ENCODE measurements at places on chromosomes 13 and 19.

DNA sequence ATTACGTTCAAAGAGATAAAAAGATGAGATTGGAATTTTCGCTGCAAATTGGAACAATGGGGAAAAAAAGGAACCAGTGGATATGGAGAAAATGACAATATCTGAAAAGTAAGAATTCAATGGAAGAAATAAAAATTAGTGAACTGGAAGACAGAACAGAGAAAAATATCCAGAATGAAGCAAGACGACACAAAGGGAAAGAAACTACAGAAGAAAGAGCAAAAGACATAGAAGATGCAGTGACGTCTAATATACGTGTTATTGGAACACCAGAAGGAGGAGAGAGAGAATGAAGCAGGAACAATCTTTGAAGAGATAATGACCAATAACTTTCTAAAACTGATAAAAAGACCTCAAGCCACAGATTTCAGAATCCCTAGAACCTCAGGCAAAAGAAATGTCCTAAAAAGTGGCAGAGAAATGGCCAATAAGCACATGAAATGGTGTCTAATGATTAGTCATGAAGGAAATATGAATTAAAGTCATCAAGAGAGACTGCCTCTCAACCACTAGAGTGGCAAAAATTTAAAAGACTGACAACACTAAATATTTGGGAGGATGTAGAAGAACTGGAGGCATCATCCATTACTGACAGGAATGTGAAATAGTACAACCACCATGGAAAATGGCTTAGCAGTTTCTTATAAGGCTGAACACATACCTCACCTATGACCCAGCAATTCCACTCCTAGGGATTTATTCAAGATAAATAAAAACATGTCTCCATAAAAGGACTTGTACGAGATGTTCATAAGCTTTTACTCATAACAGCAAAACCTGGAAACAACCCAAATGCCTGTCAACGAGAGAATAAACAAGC lies 56.5 kb downstream of the GADD45B start:
- no peak for DNase-seq

DNA sequence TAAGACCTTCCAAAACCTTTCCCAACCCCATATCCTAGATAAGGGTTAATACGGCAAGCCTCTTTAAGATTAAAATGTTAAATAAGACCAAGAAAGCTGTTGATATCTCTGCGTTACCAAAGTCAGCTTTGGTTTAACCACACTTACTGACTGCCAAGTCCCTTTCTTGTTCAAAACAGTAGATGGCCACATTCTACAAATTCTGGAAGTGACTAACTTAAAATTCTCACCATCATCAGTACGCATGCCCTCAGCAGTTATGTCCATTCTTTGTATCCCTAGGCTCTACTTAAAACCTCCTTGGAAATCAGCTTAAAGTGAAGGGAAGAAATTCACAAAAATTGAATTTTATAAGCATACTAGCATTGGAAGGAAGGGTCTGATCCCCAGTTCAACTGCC lies 23.6 kb downstream of the SOHLH2 start:
- no peak for DNase-seq

DNA sequence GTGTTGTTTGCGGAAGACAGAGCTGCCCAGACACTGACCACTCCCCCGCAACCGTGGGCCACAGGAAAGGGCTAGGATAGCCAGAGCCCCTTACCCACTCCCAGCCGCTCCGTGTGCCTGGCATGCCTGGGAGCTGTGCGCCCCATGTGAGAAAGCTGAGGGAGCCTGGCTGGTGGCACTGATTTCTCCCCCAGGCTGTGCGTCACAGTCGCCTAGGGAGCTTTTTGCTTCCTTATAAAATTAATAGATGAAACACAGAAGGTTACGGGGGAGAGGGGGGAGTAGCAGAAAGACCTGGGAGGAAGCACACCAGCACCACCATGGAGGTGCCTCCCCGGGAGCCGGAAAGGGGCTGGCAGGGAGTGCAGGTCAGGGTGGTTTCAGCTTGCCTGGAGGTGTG lies 24.7 kb downstream of the DPF1 start:
- no peak for DNase-seq

DNA sequence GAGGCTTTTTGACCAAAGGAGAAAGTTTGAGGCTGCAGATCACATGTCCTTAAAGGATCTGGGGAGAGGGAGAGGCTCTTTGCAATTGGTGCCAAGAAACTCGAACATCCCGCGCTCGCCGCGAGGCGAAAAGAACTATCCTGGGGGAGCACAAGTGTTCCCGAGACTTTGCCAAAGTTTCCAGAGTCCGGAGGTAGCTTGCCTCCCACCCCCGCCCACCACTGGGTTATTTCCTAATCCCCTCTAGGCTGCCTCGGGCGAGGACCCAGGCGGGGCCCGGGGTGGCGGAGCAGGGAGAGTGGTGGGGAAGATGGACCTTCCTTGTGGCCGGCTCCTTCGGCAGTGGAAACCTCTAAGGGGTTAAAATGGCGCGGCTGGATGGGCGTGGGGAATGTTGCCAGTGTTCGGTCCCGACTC lies 114.5 kb downstream of the KCNRG start:
- DNase-seq: peak; percentile 2

- no peak for DNase-seq
These were observed 551.6 kb downstream of the MYO16 start for GRCh38 chr13:109180905-109181425.

DNA sequence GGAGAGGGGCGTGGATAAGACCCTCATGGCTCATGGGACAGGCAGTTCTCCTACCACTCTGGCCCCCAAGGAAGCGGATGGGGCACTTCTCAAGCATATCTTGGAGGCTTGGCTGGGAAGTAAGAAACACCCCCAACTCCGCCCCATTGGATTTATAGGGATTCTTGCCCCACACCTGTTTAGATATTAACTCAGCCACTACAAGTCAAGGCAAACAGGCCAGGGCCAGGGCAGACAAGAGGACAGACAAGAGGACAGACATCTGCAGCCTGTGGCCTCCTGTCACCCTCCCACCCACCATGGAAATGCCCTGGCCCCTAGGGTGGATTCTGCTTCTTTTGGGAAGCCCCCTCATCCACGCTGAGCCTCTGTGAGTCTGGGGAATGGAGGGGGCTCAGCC lies 24.1 kb downstream of the RDH8 start:
- no peak for DNase-seq
